EH (cell line): ENCODE measurements at places on chromosomes 12 and 14.

GRCh38 chr12:96578526-96579125 is 89.2 kb downstream of the CFAP54 start:
- peak; percentile 65 for DNase-seq

GRCh38 chr12:91276509-91276908 is 93.9 kb upstream of the DCN start:
- peak; percentile 62 for DNase-seq

DNA sequence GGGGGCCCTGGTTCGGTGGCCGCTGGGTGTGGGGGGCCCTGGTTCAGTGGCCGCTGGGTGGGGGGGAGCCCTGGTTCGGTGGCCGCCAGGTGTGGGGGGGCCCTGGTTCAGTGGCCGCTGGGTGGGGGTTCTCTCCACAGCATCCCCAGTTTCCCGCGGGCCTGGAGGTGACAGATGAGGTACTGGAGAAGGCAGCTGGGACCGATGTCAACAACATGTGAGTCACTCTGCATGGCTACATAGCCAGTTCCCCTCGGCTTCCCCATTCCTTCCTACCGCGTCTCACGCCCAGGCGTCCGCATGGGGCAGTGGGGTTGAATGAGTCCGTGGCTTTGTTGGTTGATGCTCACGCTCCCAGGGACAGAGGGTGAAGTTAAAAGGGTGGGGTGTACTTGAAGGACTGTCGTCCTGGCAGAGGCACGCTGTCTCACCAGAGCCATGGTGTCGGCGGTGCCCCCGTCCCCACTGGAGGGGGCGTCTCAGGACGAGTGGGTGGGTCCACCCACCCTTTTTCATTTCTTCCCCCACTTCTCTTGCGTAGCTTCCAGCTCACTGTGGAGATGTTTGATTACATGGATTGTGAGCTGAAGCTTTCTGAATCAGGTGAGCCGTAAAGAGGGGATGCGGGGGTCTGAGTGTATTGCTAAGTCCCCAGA is 15.6 kb downstream of the HIP1R start:
- peak; percentile 65 for DNase-seq

- no peak for DNase-seq
Measured at GRCh38 chr12:117889098-117889497, 79.7 kb downstream of the KSR2 start.

DNA sequence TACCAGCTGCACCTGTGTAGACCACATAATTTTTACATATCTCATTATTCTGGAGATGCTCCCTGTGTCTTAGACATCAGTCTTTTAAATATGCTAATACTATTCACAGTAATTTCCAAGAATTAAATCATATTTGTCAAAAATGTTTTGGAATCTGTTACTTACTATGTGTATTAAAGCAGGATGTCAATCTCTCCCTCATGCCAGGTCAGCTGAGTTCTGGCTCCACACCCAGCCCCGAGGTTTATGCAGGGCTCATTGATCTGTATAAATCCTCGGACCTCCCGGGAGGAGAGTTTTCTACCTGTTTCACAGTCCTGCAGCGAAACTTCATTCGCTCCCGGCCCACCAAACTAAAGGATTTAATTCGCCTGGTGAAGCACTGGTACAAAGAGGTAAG is 27.9 kb downstream of the OAS2 start:
- no peak for DNase-seq

DNA sequence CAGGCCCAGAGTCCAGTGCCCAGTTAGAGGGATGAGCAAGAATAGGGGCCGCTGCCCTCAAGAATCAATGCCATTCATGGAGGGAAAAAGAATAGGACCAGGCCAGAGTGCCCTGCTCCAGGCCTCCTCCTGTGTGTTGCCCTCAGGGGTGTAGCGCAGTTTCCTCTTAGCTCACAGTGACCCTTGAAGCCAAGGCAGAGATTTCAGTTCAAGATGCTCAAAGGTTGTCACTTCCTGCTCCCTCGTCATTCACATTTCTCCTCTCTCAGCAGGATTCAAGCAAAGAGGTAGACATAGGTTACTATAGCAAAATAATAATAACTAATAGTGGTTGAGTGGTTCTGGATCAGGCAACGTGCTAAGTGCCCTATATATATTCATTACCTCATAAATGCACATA is 55.1 kb upstream of the PELI2 start:
- DNase-seq: no peak

- DNase-seq: no peak
Measured at GRCh38 chr14:59147007-59147406, 41.5 kb upstream of the DAAM1 start.

DNA sequence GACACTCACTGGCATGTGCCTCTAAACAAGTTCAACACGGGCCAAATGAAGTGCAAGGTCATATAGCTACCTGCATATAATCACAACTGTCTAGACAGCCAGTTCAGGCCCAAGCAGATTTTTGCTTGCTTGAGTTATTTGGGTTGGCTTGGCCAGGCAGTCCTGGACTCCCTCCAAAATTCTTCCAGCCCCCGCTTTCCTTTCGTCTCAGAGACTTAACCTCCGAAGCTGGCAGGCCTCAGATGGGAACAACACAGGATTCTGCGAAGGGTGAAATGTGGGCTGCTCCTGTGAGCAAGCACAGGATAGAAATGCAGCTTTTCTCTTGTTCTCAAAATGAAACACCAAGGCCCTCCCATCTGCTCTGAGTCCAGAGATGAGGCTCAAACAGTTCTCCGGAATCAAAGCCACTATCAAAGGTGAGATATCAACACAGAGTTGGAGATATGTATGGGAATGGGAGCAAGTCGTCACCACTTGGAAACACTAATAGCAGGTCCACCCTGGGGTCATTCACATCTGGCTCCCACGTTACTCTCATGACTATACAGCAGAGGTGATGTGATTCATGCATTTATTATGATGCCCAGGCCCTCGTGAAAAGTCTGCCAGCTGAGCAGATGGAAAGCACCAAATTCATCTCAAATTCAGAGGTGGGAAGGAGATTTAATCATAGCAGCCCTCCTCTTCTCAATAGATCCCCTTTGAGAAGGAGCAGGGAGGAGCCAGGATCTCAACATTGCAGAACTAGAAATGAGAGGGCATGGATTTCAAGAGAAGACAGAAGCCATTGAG is 389.8 kb downstream of the NUAK1 start:
- peak; percentile 75 for DNase-seq

GRCh38 chr14:75310295-75311111 is 31.9 kb downstream of the FOS start:
- peak; percentile 79 for DNase-seq

DNA sequence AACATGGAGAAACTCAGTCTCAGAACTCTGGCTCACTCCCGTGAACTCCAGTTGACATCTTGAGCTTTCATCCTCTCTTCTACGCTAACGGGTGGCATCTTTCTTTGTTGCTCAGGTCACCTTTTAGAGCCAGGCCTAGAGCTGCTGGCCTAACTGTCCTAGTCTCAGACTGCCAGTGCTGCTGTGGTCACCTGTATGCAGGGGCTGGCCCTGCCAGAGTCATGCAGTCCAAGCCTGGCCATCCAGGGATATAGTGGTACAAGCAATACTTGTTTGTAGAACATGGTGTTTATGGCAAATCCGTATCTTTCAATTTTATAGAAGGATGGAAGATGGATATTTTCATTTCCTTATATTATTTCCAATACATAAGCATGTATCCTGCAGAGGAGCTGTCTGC is 117.2 kb downstream of the PELI2 start:
- DNase-seq: no peak

GRCh38 chr14:72942934-72943333 is 16.7 kb downstream of the DCAF4 start:
- DNase-seq: no peak

DNA sequence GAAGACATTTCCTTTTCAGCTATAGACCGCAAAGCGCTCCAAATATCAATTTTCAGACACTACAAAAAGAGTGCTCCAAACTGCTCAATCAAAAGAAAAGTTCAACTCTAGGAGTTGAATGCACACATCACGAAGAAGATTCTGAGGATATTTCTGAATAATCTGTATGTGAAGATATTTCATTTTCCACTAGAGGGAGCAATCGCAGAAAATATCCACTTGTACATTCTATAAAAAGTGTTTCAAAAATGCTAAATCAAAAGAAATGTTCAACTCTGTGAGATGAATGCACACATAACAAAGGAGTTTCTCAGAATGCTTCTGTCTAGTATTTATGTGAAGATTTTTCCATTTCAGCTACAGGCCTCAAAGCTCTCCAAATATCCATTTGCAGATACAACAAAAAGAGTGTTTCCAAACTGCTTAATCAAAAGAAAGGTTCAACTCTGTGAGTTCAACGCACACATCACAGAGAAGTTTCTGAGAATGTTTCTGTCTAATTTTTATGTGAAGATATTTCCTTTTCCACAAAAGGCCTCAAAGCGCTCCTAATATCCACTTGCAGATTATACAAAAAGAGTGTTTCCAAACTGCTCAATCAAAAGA is 643.8 kb upstream of the ALG10B start:
- no peak for DNase-seq

DNA sequence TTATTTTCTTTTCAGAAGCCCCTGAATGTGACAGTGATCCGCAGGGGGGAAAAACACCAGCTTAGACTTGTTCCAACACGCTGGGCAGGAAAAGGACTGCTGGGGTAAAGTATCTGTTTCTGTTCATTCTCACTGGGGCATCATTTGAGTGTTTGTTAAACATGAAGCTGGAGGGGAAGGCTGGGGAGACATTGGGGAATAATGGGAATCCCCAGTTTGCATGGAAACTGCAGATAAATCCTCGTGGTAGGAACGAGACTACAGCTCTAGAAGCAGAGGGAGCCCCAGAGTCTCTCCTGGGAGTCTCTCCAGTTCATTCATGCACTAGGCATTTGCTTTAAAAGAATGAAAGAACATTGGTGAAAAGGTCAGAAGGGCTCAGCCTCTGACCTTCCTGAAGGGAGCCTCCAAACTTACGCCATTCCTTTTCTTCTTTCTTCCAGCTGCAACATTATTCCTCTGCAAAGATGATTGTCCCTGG is 2.5 kb upstream of the CFAP251 start:
- DNase-seq: no peak

DNA sequence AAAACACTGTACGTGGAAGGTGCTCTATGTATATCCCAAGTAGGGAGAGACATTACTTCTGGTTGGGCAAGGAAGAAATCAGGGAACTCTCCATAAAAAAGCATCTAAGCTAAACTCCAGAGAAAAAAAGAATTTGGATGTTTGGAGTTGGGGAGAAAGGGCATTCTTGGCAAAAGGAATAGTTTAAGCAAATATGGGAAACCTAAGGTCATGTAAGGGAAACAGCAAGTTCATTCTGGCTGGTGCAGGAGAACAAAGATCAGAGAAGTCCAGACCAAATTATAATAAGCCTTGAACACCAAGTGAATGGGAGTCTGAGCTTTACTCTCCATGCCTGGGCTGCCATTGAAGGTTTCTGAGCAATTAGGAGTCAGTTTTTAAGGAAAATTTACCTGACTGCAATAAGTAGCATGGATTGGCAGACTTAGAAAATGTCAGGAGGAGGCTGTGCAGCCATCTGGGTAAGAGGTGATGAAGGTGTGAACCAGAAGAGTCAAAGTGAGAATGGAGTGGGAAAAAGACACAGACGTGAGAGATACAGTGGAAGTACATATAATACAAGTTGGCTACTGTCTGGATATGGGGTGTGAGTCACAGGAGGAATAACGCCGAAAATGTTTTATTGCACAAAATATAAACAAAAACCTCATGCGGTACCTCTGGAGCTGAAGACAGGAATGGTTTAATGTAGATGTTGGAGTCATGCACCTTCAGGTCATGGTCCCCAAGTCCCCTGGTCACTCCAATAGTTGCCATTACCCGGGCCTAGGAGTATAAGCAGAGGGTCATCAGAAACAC is 222.6 kb downstream of the MON2 start:
- DNase-seq: peak; percentile 55

DNA sequence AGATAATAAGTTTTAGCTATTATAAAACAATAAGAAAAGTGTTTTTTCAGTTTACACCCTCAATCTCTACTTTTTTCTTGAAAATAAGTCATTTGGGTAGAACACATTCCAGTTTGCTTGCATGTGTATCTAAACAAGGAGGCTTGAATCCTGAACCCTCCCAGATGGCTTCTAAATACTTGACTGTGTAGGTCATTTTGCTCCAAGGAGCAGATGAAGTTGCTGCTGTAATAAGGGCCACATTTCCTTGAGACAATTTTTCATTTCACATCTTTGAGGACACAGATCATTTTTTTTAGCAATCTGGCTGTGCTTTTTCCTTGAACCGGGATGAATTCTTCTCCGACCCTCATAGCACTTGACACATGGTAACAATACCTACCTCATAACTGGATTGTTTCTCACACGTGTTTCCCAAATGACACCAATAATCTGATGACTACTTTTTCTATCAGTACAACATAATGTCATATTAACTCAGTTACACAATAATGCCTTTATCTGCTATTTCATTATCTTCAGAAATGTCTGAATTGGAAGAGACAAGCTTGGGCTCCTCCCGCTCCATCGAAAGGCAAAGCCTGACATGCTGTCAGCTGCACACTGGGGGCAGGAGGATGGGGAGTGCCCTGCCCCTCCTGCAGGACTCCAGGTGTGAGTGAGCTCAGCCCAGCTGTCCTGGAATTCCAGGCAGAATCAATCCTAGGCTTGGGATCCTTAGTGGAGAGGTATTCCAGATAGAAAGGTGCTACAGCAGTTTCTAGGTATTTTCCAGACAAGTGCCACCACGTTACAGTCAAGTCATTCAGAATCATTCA is 30.9 kb downstream of the GPHB5 start:
- peak; percentile 55 for DNase-seq

- no peak for DNase-seq
Measured at GRCh38 chr12:132386926-132387497, 57.6 kb upstream of the GALNT9 start.

- no peak for DNase-seq
Measured at GRCh38 chr12:116161588-116161987, 115.9 kb downstream of the MED13L start.

DNA sequence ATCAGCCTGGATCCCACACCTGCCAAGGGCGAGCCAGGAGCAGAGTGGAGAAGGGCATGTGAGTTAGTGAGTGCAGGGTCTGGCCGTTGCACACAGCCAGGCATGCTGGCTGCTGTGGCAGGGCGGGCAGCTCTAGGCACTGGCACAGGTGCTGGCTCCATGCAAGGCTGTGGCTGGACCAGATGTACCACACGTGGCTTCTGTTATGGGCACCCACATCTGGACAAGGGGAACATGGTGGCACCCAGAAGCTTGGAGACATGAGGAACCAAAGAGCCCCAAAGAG is 20.1 kb downstream of the SERPINA3 start:
- no peak for DNase-seq

GRCh38 chr14:69315301-69315700 is 55.3 kb downstream of the GALNT16 start:
- no peak for DNase-seq

- DNase-seq: peak; percentile 40
Measured at GRCh38 chr14:101875727-101876554, 88.4 kb upstream of the DYNC1H1 start.

- no peak for DNase-seq
Measured at GRCh38 chr14:101116065-101116464, 212.5 kb upstream of the RTL1 start.

GRCh38 chr14:94077111-94077821 is 3.7 kb downstream of the DDX24 start:
- no peak for DNase-seq

DNA sequence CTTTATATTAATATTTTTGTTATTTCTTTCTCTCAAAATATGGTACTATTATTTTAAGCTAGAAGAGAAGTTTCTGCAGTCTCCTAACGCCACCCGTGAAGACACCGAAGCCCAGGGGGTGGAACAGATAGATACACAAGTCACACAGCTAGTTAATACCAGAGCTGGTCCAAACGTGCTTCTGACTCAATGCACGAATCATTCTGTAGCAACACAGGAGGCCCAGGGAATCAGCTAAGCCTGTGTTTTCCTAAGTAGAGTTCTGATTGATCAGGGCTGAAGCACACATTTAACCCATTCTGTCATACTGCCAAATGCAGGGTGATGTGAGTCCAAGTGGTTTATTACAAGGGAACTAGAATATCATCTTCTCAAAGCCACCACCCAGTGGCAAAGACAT is 116.9 kb upstream of the PWP1 start:
- no peak for DNase-seq
